Stimulated activated CD8-positive, alpha-beta memory T cell treated with anti-CD3 and anti-CD28 coated beads, Interleukin-7, amount 100 ng/mL, for 48 hours (primary cell): ENCODE measurements at places on chromosomes 12 and 14.

- DNase-seq: no peak
Observed at GRCh38 chr12:122876731-122877130, 19.2 kb downstream of the VPS37B start.

DNA sequence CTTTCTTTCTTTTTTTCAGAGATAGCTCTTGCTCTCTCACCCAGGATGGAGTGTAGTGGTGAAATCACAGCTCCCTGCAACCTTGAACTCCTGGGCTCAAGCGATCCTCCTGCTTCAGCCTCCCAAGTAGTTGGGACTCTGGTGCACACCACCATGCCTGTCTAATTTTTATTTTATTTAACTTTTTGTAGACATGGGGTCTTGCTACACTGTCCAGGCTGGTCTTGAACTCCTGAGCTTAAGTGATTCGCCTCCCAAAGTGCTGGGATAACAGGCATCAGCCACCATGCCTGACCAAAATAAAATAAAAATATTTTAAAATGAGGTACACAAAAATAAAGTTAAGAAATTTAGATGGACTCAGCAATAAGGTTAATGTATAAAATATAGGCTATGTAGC is 5.1 kb upstream of the LEMD3 start:
- no peak for DNase-seq

- DNase-seq: no peak
Observed at GRCh38 chr12:54765652-54766051, 88.7 kb upstream of the MUCL1 start.

DNA sequence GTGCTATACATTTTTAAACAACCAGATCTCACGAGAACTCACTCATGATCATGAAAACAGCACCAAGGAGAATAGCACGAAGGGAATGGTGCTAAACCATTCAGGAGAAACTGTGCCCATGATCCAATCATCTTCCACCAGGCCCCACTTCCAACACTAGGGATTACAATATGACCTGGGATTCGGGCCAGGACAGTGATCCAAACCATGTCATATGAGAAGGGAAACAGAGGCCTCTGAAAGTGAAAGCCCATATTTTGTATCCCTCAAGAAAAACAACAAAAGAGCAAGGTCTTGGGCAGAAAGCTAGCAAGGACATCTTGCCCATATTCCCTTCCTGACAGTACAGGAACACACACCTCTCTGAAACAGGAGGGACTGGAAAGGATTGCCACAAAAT is 163.9 kb upstream of the VASH1 start:
- no peak for DNase-seq

- peak; percentile 67 for DNase-seq
Observed at GRCh38 chr12:53006810-53007309, 604 bp downstream of the EIF4B start.

DNA sequence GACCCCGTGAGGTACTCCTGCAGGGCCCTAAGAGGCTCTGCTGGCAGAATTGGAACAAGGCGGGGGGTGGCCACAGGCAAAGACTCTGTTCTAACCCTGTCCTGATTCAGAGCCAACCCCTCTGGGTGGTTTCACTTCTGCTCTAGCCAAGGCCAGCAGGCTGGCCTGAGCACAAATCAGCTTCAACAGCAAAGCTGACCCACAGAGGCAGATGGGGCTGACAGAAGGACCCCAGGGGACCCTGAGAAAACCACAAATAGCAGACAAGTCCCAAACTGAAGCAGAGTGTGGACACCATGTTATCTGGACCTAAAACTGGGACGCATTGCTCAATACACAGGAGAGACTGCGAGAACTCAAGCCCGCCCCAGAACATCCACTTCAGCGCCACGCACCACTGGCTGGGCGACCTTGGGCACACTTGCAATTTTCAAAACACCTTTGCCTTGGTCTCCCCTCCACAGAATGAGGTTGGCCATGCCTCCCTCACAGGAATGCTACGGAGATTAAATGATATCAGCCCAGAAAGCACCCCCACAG is 76.4 kb upstream of the DICER1 start:
- DNase-seq: no peak

DNA sequence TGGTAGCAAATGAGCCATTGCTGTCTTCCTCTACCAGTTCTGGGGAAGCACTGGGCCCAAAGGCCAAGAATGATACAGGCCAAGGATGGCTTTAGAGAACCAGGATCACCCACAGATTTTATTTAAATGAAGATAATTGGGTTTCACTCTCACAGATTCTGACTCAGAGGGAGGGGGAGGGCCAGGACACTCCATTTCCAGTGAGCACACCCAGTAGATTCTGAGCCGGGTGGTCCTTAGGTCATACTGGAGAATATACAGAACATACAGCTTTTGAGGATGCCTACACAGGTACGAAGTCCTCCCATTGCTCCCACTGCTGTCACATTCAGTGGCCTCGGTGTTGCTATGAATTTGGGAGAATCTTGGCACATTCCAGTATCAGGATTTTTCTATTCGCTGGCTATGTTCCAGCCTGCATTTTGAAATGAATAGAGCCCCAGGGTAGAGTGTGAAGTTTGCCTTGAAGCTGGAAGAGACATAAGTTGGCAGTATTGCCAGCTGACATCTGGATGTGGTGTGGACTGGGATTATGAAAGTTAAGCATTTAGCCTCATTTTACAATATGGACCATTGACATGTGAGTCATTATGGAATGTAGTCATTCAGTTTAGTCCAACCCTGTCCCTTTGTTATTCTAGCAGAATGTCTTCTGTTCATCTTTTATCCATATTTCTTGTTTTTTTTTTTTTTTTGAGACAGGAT is 45.8 kb upstream of the POC1B start:
- no peak for DNase-seq

- DNase-seq: no peak
Observed at GRCh38 chr12:105417732-105418131, 87.2 kb downstream of the C12orf75 start.

DNA sequence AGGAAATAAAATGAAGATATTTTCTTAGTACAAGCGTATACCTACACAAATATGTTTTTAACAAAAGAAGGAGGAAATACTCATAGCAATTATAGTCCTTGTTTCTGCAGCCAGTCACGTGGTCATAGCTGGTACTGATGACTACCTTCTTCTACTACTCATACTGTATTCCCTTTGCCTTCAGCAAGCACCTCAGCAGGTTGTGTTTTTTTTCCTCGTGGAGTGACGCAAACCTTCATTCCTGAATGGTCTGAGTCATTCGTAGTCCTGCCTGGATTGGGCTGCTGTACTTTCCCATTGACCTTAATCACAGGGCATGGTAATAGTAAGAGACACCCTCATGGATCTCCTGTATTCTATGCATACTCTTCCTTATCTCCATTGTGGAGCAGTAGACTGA is 25.7 kb upstream of the SLC16A7 start:
- DNase-seq: no peak

GRCh38 chr14:33642691-33643244 is 308.1 kb downstream of the EGLN3 start:
- DNase-seq: no peak

DNA sequence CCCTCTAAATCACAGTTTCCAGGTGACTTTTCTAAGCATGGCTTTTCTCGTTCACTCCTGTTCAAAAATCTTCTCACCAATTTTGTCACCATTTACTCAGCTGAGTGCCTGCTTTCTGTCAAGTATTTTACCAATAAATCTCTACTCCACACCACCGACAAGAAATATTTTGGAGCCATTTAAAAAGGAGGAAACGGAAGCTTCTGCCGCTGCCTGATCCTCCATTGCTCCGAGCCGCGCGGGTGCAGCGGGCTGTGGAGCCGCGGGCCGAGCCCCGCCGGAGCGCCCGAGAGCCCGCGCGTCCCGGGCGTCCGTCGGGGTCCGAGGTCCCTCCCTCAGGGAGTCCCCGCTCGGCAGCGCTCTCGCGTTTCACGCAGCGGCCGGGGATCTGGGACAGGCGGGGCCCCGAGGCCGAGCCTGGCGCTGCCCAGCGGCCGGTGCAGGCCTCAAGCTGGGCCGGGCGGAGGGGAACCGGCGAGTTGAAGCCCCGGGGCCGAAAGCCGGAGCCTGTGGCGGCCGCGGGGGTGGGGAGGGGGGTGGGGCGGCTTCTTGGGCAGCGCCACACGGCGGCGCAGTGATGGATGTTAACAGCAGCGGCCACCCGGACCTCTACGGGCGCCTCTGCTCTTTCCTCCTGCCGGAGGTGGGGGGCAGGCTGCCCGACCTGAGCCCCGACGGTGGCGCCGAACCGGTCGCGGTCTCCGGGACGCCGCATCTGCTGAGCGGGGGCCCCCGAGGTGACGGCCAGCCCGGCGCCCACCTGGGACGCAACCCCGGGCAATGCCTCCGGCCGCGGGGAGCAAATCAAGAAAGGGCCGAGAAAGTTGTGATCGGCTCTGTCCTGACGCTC is 1.1 kb upstream of the HEBP1 start:
- no peak for DNase-seq

DNA sequence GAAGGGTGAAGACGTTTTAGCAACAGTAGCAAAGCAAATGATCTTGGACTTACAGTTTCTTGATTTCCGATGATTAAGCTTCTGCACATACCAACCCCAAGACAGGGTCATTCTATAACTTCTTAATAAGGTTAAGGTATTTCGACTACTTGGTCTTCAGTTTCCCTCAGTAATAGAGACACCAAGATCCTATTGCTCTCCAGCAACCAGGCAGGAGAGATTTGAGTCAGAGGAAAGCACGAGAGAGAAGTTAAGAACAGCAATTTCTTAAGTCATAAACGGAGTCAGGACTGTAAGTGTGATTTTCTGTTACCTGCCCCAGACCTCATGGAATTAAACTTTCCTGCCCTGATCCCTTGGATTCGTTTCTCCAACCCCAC is 215.6 kb downstream of the TTC8 start:
- no peak for DNase-seq

GRCh38 chr14:39275395-39275794 is 41.7 kb downstream of the MIA2 start:
- DNase-seq: no peak
